Stimulated activated CD4-positive, alpha-beta T cell treated with anti-CD3 and anti-CD28 coated beads, TNF-alpha, amount 100 ng/mL, for 48 hours (primary cell): ENCODE measurements at places on chromosomes 1 and 21.

GRCh38 chr1:179825206-179825605 lies 52.4 kb downstream of the TOR1AIP2 start:
- DNase-seq: no peak

GRCh38 chr1:4655674-4656532 lies 1.5 kb downstream of the AJAP1 start:
- no peak for DNase-seq

GRCh38 chr1:233343262-233343661 lies 15.7 kb downstream of the MAP3K21 start:
- DNase-seq: no peak

DNA sequence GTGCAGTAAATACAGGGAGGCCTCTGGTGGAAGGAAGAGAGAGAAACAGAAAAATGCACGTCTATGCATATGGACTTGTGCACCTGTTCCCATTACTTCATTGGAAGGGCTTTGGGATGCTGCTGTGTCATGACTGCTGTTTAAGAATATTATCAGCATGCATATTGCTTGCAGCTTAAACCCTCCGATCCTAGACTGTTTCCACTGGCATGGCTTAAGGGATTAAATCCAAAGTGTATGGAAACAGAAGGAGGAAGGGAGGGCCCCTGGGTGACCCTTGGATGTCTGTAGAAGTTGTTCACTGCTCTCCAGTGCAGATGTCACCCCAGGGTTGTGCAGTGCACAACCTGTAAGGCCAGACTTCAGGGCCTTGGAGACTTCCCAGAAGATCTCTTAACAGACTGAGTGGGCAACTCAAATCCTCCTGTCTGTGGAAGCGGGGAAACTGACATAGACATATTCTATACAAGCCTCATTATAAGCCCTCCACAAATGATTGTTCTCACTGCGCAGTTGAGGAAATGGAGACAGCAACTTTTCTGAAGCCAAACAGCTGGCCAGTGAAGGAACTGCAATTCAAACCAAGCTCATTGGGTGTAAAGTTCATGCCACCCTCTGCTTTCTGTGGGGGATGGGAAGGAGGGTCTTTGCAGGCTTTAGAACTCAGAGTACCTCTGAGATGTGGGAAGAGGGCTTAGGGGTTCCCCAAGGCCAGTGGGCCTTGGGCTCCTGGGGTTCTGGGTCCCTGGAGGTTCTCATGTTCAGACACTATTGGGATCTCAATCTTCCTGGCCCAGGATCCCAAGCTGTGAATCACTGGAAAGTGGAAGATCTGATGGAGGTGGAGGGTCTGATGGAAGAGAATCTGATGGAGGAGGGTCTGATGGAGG lies 73.8 kb downstream of the UMODL1 start:
- no peak for DNase-seq

DNA sequence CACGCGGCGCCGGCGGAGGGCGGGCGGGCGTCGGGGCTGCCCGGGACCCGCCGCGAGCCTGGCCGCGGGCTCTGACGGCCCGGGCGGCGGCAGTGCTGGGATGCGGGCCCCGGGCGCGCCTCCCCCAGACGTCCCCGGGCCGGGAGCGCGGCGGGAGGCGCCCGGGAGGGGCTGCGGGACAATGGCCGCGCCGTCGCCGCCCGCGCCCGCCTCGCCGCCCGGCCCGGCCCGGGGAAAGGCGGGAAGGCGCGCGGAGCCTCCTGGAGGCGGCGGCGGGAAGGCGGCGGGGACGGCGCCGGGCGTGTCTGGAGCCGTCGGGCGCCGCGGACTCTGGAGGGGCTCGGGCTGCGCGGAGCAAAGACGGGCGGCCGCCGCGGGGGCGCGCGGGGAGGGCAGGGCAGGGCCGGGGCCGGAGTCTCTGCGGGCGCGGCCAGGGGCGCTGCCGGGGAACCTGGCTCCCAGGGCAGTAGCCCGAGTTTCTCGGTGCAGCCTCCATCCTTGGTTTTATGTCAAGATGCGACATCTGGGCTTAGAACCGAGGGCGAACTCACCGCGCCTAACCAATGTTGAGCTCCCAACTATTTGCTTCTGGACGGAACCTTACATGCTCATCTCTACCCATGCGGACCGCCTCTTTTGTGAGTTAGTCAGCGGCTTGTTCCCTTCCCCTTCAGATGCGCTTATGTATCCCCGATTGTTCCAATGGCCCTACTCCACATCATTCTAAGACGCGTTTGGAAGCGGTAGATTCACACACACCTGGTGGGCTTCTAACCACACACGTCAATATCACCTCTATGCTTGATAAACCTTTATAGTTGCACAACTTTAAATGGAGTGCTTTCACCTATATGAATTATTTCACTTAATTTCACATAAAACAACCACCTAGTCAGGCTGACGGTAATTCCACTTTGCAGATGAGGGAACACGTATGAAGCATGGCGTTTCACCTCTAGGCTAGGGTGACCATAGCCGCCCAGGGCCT lies 651 bp downstream of the ZBTB8A start:
- no peak for DNase-seq

DNA sequence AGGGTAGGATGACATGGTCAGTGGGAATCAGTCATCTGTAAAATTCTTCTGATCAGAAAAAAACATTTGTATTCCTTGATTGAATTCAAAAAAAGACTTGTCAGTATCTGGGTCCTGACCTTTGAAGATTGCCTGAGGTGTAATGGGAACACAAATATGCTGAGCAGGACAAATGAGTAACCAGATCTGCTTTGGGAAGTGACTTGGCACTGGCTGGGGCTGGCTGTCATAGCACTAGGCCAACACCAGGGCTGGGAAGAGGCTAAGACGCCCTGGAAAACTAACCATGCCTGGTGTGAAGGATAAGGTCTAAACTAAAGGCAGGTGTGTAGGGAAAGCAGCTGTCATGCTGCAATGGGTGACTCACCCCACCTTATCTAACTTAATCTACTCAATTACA lies 452.9 kb upstream of the BEND5 start:
- DNase-seq: no peak

- DNase-seq: no peak
Observed at GRCh38 chr1:89941110-89941766, 53.7 kb upstream of the ZNF326 start.

- no peak for DNase-seq
Observed at GRCh38 chr1:178751046-178751445, 26.0 kb downstream of the RALGPS2 start.

GRCh38 chr21:33368576-33368975 lies 34.6 kb upstream of the IFNGR2 start:
- no peak for DNase-seq

DNA sequence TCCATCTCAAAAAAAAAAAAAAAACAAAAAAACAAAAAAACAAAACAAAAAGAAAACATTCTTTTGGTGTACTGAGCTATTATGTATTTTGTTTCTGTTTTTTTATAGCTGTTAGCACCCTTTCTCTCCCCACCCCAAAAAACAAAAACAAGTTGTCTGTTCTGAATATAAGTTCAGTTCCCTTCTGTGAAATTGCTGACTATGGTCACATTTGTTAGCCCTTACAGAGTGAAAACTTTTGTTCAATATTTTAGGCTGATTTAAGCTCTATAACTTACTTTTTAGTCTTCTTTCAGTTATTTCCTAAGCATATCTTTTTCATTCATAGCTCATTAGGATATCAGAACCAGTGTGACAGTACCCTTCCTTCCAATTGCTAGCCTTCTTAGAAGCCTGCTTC lies 1056.6 kb upstream of the NCAM2 start:
- DNase-seq: no peak

DNA sequence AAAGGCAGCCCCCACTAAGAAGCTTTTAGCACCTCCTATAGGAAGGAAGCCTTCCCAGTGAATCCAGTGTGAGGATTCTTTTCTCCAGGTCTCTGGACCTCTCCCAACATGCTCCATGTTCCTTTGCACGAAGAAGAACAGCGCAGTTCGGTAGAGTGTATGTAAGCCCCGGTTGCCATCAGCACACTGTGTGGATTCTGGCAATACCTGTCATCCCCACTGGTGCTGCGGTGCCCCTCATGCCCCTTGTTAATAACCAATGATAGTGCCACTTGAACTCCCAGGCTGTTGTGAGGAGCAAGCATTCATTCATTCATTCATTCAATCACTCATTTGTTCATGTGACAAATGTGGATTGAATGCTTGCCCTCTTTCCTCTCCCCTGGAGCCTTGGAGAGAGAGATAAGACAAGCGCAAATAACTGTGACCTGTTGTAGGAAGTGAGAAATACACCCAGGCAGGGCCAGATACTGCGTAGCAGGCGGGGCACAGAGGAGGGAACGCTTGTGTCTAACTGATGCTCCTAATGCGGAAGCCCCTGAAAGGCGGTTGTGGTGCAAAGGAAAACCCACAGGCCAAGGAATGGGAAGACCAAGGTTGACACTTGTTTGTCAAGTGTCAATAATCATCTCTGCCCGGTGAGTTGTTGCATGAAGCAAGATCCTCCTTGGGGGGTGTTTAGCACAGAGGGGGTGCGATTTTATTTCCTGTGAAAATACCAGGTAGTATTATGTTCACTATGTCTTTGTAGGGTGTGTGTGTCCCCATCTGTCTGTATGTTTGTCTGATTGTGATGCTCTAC lies 9.8 kb downstream of the LGR6 start:
- DNase-seq: no peak
